ENCODE measurements at places on chromosomes 2 and 18.

DNA sequence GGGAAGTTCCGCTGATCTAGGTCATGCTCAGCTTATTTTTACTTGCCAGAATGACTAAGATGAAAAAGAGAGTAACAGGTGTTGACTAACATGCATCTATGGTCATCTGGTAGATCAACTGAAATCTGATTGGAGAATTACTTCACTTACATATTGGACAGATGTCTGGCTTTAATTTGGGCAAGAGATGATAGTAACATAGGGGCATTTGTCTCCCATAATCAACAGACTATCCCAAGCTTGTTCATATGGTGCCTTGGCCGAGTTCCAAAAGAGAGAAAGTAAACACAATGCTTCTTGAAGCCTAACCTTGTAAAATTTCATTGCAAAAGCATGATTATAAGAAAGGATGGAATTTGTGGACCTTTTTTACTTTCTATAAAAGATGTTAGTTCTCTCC, 503.7 kb downstream of the ADCYAP1 start:
- peak; percentile 66 for DNase-seq

- DNase-seq: no peak
Measured at GRCh38 chr2:138202762-138203161, 238.5 kb downstream of the HNMT start.

GRCh38 chr18:7870855-7871254, 303.7 kb downstream of the PTPRM start:
- DNase-seq: no peak

DNA sequence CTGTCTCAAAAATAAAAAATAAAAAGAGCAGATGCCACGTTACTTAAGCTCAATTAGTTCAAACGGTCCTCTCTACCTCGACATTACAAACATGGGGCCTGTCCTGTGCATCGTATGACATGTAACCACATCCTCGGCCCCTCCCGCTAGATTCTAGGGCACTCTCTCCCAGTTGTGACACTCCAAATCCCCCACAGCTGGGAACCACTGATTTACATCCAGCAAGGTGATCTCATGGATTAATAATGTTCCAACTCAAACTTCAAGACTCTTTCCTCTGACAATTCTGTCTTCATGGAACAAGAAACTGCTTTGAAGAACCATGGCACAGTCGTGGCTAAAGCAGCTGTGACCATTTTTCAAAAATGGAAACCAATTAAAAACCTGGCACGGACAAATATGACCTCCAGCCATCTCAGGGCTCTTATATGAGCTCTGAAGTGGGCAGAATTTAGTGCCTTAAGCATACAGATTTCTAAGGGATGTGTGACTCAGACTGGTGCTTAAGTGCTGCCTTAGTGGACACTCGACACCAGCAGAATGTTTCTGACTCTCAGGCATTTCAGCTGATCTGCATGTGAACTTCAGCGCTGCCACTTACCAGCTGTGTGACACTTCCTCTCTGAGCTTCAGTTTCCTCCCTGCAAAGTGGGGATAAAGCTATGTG, 31.7 kb upstream of the ASAP2 start:
- no peak for DNase-seq

GRCh38 chr2:84115173-84115857, 343.8 kb downstream of the SUCLG1 start:
- DNase-seq: no peak

DNA sequence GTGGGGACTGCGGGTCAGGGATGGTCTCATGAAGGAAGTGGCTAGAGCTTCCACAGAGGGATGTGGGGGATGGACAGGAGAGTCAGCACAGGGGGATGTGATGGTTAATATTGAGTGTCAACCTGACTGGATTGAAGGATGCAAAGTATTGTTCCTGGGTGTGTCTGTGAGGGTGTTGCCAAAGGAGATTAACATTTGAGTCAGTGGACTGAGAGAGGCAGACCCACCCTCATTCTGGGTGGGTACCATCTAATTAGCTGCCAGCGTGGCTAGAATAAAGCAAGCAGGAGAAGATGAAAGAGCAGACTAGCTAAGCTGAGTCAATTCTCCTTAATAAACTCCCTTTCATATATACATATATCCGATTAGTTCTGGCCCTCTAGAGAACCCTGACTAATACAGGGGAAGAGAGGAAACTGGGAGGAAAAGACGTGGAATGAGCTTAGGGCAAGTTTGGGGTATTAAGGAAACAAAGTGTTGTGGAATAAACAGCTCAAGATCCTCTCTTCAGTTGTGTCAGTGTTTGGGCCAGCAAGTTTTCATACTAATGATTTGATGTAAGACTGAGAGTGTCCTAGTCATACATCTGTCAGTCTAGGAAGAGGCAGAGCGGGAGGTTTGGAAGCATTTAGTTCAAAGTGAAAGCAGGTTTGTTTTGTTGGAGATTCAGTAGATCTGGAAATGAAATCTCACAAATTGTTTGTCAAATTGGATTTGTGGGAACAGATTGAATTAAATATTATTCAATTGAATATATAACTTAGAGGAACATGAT, 135.2 kb upstream of the NT5C1B start:
- no peak for DNase-seq

GRCh38 chr2:198488964-198489363, 684.6 kb downstream of the PLCL1 start:
- no peak for DNase-seq

DNA sequence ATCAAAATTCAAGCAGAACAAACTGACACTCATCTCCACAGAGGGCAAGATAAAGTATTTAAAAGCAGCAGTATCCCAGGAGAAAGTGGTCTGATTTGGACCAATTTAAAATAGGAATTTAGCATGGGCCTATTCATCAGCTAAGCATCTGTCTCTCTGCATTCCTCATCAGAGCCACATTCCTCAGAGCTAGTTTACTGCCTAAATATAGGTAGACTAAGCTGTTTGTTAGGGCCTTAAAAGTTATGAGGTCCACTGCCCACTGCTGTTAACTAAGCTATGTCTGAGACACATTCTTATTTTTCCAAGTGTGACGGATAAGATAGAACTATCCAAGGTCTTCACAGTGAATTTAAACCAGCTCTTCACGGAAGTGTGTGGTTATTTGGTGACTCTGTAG, 17.6 kb downstream of the NEB start:
- DNase-seq: no peak

DNA sequence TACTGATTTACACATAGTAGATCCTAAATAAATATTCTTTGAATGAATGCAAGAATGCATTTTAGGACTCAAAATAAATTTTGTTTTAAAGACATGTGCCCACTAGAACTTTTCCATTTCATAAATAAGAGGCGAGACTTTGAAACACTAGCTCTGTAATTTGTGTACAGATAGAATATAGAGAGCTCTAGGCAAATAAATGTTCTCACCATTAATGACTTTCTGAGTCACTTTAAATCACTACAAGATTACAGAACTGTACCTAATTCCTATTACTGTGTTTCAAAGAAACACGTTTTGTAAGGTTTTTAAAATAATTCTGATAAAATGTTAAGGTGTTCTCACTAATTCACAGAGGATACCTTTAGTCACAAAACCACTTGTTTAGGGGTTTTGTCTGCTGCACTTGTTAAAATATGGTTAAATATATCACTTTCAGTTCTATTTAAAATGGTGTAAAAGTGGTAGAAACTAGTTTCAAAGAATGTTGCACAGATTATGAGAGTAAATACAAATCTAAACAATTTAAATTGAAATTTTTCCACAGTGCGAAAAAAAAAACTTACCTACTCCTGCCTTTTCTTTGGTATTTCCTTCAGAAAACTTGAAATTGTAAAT, 158.7 kb upstream of the ZC3H15 start:
- no peak for DNase-seq

DNA sequence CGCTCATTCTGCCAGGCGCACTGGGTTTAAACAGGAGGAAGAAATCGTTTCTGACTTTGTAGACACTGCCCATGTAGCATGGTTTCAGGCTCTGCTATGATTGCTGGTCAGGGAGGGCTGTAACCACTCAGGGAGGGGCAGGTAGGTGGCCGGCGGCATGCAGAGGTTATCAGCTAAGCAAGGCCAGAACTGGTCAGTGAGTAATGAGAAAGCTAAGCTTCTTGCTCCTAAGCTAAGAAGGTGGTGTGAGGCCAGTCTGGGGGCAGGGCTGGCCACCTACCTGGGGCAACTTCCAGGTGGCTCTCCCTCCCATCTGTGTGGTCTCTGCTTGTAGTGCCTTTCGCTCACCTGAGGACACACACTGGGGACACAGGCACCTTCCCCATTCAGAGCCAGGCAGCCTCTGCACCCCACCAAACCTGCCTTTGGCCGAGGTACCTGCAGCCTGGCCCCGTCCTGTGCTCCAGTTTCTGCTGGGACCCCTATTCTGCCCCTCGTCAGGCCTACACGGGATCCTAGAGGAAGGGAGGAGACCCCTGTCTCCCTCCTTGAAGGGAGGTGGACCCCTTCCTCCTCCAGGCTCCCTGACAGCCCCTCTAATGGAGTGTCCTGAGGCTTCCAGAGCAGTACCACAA, 195.9 kb downstream of the SEPTIN10 start:
- no peak for DNase-seq

- DNase-seq: no peak
Measured at GRCh38 chr2:46056541-46056940, 240.7 kb upstream of the EPAS1 start.

- no peak for DNase-seq
Measured at GRCh38 chr18:62784338-62784965, 69.1 kb downstream of the PHLPP1 start.

All from G401 (cell line).